Activated T-helper 17 cell treated with anti-CD3 and anti-CD28 coated beads, Interleukin-2, amount 50 U/mL, for 72 hours (primary cell): ENCODE measurements at places on chromosomes 7 and 10. TPM values are rescaled to one million over a fixed set of nuclear protein-coding genes. Genes with fewer than 3 reads are reported as not detected.

PDK4 gene
- not detected for total RNA-seq

DNA sequence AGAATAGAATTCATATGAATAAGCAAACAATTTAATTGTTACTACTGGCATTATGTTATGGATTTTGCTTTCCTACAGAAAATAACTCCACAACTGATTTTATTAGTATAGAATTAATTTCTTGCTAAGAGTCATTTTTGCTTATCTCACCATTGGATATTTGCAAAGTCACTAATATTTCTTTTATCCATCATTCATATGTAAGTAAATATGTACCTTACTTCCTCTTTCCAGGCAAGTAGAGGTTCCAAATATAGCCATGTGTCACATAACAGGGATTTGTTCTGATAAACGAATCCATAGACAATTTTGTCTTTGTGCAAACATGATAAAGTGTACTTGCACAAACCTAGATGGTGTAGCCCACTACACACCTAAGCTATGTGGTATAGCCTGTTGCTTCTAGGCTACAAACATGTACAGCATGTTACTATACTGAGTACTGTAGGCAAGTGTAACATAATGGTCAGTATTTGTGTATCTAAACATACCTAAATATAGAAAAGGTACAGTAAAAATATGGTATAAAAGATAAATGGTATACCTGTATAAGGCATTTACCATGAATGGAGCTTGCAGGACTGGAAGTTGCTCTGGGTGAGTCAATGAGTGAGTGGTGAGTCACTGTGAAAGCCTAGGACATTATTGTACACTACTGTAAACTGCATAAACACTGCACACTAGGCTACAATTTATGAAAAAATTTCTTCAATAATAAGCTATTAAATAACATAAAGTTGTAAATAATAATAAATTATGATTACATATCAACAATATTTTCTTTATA is 18.3 kb downstream of the KLLN start:
- ATAC-seq = peak; percentile 67

- ATAC-seq = no peak
Observed at GRCh38 chr10:81843042-81843441, 32.0 kb upstream of the NRG3 start.

DNA sequence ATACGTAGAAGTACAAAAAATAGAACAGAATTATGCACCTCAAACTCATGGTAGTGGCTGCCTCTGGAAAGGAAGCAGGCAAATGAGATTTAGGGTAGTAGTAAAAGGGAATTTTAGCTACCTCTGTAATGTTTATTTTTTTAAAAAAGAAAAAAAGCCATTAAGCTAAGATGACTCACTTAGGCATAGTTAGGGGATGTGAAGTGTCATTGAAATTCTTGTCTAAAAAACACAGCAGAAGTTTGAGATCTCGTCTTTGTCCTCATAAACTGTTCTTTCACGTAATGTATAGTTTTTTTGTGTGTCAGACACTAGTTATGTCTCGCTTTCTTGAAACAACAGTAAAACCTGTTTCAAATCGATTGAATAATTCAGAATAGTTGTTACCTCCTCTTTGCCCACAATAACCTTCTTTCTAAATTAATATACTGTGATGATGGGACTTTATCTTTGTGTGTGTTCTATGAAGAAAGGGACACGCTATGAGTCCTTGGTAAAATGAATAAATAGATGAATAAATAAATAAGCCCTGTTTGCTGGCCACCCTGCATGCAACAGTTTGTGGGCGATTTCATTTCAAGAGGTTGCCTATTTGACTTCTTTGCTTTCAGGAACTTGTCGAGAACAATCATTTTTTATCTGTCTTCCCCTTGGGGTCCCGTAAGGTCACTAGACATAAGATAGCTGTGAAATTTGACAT is 14.5 kb upstream of the FBXW4 start:
- no peak for ATAC-seq

GRCh38 chr10:80411267-80411668 is 2.9 kb downstream of the PRXL2A start:
- no peak for ATAC-seq

GRCh38 chr7:55536619-55537457 is 35.5 kb downstream of the VOPP1 start:
- no peak for ATAC-seq

DPYSL4 gene
- total RNA-seq = 14.3 TPM

DNA sequence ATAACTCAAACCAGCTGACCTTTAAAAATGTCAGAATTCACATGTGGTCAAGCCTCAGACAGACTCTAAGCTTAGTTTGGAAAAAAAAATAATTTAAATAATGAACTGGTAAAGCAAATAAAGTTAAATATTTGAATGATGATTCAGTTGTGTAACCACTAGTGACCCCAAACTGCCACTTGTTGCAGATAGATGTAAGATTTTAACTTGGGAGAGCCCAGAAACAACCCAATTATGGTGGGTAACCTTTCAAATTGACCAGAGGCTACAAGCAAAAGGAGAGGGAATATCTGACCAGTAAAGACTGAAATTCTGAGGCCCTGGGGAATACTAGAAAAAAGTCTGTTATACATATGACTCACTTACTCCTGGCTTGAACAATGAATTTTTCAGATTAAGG is 268.1 kb downstream of the HPSE2 start:
- ATAC-seq = no peak

DNA sequence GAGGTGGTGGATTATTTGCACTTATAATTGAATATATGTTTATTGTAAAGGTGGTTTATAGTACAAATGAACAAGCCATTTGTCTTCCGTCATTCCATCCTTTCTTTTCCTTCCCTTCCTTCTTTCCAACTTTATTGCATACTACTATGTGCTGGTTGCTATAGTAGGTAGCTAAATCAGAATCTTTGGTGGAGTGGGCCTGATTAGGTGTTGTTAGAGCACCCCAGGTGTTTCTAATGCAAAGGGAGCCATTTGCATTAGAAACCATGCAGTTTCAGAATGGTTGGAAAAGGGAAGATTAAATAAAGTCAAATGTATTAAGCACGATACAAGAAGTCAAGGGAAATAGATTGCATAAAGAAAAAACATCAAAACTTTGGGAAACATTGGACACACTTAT is 88.8 kb upstream of the TRIL start:
- no peak for ATAC-seq

DNA sequence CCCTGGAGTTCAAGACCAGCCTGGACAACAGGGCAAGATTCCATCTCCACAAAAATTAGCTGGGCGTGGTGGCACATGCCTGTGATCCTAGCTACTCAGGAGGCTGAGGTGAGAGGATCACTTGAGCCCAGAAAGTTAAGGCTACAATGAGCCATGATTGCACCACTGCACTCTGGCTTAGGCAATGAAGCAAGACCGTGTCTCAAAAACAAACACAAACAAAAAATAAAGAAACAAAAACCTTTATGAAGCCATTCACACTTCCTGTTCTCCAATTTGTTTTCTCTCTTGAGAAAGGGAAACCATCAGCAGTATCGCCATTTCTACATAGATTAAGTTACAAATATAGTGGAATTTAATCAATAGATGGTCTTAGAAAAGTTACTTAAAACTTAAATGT is 19.8 kb downstream of the YME1L1 start:
- no peak for ATAC-seq

DNA sequence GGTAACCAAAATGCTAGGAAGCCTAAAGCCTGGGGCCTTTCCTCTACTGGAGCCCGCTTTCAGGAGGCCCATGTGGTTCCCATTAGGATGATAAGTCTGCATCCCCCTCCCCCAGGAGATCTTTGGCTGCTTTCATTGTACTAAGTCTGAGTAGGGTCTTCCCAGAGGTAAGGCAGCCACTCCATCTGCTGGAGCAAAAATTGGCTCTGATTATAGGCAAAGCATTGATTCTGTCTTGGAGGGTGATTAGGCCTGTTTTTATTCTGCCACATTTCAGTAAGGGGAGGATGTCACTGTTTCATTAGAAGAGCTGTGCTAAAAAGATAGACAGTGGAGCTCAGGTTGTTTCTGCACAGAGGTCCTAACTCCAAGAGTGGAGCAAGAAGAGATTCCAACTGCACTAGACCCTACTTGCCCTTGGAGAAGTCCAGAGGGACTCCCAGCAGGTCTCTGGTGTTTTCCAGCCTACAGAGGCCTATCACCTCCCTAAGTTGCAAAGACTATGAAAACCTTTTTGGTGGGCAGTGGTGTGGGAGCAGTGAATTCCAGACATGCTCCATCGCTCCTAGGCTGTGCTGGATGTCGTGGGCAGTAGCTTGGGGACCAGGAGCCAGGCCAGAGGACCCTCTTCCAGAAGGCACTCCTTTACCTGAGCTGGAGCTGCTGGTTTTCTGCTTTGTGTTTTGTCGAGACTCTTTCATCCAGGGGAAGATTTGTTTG is 7.1 kb upstream of the HOXA2 start:
- no peak for ATAC-seq

DNA sequence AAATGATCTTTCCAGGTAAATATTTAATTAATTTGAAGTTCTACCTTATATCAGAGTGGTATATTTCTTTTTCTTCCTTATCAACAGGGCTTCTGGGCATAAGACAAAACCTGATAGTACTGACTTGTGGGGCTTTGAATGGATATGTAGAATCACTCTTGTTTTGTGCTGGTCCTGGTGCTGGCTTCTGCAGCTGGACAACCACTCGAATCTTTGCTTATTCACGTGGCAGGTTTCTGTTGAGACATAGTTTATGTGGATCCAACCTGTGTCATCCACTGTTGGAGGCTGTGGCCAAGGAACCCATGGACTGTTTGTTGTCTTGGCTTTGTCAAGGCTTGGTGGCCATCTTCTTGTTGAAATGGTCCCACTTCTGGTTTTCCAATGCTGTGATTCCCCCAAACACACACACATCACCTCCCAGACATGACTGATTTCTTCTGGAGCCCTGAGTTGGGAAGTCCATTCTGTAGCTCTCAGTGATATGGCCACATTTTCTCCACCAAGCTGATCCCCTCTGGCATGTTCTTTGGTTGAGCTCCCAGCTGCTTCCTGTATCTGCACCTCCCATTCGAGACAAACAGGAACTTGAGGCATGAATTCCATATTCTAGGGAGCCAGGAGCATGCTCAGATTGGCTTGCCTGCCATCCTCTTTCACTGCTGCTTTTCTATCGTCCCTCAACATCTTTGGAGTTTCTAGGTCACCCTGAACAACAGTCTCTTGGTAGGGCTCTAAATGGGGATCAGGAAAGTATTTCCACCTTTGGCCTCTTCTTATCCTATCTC is 19.5 kb downstream of the TAS2R41 start:
- no peak for ATAC-seq

GRCh38 chr7:124250297-124251034 is 217.6 kb upstream of the TMEM229A start:
- ATAC-seq = no peak

PTN gene
- not detected for total RNA-seq
